ENCODE measurements at places on chromosomes 4 and X.

- no peak for DNase-seq
Measured at GRCh38 chrX:119696251-119696890, 3.4 kb upstream of the SEPTIN6 start.

- DNase-seq, result peak; percentile 85
Measured at GRCh38 chr4:108227923-108228322, 59.2 kb upstream of the LEF1 start.

GRCh38 chr4:55181010-55182005 lies 55.9 kb upstream of the KDR start:
- no peak for DNase-seq

DNA sequence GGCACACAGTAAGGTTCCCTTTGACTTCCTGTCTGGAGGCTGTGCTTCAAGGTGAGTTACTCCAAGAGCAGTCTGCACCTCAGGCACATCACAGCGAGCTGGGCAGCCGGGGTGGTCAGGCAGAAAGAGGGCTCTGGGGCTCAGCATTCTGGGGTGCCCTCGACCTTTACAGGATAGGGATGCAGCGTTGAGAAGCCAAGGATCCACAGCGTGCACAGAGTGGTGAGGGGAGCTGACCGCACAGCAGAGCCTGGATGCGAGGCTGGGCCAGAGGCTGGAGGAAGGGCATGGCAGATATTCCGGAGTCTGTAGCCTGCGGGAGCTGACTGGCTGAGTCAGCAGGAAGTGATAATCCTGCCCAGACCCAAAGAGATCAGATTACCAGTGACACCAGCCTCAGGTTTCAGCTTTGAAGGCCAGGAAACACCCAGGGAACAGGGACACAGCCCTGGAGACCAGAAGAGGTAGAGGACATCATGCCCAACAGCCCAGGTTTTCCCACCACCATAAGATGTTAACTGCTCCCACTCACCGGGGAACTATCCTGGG lies 38.4 kb upstream of the PDLIM3 start:
- DNase-seq, result peak; percentile 41

GRCh38 chrX:24099394-24099793 lies 44.6 kb downstream of the EIF2S3 start:
- no peak for DNase-seq

- DNase-seq, result peak; percentile 83
Measured at GRCh38 chr4:109359040-109359646, 56.7 kb upstream of the COL25A1 start.

DNA sequence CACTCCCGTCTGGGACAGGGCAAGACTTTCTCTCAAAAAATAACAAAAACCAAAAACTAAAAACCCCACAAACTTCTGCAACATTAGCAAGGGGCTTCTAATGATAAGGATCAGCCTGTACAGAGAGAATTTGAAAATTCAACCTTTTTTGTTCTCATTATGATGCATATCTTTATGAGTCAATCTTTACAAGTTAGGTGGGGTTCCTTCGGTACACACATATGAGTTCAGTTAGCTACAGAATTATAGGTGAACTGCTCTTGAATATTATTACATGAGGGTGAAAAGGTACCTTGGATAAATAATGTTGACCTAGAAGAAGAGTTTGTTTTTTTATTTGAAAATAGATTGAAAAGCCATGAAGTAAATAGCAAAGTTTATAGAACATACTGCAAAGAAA lies 252.7 kb downstream of the UNC5C start:
- DNase-seq, result no peak

DNA sequence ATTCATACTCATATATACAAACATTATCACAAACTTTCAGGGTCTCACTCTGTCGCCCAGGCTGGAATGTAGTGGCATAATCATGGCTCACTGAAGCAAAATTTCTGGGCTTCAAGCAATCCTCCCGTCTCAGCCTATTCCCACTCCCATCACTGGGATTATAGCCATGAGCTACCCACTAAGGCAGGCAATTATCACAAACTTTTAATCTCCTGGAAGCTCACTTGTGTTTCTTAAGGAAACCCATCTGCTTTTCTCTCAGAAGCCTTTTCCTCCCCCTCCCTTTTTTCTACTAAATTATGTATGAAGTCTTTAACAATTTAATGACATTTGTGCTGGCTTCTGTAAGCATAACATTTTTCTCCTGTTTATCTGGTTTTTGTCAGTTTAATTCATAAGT lies 170.5 kb downstream of the AREG start:
- DNase-seq, result no peak

DNA sequence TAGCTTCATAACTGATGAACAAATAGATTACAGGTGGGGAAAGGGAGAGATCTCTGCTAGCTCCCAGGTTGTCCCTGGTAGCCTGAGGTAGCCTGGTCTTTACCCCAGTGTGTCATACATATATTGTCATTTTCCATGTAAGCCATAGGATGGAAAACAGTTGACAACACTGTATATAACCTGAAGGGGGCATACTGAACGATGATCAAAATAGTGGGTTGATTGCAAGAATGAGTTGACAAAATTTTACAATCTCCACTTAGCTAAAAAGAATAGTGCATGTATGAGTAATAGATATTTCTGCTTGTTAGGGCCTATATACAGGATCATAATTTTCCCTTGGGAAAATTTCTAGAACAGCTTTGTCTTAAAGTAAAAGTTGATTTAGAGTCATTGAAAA lies 304.1 kb upstream of the HAND2 start:
- DNase-seq, result peak; percentile 18

- DNase-seq, result no peak
Measured at GRCh38 chr4:60482921-60483351, 717.2 kb upstream of the ADGRL3 start.

GRCh38 chr4:83503974-83504373 lies 19.1 kb upstream of the ABRAXAS1 start:
- no peak for DNase-seq

- DNase-seq, result no peak
Measured at GRCh38 chr4:8557151-8558076, 22.8 kb upstream of the GPR78 start.

DNA sequence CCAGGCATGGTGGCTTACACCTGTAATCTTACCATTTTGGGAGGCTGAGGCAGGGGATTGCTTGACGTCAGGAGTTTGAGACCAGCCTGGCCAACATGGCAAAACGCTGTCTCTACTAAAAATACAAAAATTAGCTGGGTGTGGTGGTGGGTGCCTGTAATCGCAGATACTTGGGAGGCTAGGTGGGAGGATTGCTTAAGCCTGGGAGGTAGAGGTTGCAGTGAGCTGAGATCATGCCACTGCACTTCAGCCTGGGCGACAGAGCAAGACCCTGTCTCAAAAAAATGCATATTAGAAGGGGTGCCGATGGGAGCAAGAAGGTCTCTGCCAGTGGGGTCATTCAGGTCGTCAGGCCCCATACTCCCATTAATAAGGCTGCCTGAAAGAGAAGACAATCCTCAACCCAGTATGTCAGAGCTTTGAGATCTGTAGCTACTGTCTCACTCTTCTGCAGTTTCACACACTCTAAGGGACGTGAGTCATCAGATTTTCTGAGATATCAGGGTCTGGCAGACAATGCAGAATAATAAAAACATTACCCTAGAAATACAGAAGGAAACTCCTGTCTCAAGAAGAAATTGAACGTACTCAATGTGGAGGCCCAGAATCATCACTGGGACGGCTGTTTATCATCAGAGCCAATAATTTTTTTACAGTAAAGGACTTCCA lies 176.7 kb upstream of the FAT1 start:
- no peak for DNase-seq

GRCh38 chrX:43065978-43066377 lies 288.0 kb upstream of the PPP1R2C start:
- DNase-seq, result no peak

DNA sequence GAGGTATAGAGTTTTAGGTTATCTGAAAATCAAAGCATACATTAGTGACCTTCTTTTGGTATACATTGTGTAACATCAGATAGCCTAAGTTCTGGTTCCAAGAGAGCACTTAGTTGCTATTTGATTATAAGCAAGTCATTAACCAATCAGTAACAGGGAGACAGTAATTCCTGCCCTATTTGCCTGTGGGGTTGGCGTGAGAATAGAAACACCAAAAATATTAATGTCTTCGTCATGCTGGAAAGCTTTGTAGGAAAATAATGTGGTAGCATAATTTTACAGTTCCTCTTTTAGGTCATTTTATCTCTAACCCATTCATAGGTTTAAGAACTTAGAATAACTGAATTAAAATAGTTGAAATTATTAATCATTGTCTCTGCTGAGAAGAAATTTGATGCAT lies 37.8 kb downstream of the NPNT start:
- DNase-seq, result no peak

DNA sequence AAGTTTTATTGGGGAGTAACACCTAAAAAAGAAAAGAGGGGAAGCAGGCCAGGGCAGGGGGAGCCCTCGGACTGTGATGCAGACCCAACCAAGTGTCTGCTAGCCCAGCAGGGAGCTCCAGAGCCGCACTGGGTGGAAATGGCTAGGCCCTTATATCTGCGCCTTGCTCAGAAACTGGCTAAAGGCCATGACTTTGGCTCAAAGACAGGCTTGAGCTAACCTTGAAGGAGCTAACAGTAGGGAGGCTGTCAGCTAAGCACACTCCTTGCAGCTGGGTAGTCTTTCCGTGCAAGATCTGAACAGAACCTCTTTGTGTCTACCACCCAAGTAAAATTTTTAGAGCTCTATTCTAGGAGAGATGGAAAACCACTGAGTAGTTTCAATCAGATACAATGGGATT lies 43.0 kb downstream of the SEPSECS start:
- no peak for DNase-seq

DNA sequence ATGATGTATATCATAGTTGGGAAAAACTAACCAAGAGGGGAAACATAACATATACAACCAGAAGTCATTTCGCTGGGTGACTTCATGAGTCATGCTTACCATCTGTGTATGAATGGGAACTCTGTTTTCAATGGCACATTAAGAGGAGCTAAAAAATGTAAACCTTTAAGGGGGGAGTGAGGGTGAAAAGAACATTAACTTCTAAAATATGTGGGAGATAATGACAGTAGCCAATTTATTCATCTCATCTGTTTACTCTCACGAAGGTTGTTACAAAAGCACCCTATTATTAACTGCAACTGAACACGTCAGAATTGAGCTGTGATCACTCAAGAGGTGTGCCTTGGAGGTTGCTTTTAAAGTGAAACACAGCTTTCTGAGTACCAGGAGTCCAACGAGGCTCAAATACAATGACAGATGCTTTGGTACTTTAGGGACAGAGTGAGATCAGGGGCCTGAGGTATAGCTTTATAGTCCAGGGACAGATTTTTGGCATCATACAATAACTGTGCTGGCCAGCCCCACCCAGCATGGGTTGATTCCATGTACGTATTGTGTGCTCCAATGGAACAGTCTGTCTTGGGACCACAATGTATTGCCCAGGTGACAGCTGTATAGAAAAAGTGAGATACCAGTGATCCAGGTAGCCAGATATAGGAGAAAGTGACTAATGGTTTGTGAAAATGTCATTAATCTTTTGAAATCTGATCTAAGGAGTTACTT lies 107.3 kb downstream of the AMMECR1 start:
- no peak for DNase-seq

GRCh38 chr4:75249739-75250138 lies 264.5 kb downstream of the RCHY1 start:
- DNase-seq, result no peak

GRCh38 chr4:38003102-38003501 lies 42.9 kb downstream of the PTTG2 start:
- DNase-seq, result no peak

DNA sequence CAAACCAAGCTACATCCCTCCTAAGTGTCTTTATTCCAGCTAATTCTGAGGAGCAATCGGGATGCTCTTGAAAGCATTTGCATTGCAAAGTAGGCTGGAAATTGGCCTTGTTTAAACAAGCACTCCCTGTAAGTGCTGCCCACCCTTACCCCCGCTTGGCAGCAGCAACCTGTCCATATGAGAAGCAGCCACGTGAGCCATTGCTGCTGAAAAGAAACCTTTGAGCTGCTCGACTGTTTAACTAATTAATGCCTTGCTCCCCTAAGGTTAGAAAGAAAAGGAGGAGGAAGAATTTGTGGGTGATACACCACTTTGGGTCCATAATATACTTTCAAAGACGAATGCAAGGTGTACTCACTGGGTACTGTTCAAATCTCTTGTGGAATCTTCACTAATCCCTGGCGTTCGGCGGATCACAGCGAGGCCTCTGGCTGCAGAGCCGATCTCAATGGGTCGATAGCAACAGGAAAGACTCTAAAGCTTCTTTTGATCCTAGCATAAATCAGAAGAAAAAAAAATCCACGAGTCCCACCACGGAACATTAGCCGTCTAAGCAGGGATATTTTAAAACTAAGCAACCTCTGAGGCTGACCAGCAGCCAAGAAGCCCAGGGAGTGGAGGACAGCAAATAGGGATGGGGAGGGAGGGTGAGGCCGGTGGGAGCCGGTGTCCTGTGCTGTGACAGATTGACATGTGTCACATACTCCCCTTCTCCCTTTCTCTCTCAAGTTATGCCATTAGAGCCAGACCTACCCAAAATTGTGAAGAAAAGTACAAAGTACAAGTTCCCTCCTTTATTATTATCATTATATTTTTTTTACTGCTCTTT lies 37.2 kb upstream of the MGST2 start:
- no peak for DNase-seq
